Stimulated activated CD4-positive, alpha-beta T cell treated with anti-CD3 and anti-CD28 coated beads, Interleukin-15, amount 100 ng/mL, for 1 hour (primary cell): ENCODE measurements at places on chromosomes 3 and 15.

GRCh38 chr3:14772533-14773138 lies 46.1 kb upstream of the FGD5 start:
- no peak for DNase-seq

DNA sequence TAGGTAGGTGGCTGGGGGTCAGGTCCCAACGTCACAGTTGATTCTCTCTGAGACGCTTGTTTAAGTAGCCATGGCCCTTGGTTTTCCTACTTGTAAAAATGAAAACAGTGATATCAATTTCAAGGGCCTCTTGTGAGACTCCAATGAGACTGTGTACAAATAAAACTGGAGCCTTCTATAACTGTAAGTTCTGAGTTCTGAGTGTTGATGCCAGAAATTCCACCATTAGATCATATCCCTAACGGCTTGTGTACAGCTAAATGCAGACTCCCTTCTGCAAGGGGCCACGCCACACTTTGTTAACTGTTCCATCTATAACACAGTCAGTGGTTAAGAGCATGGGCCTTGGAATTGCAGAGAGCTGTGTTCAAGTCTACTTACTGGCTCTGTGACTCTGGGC lies 267.3 kb downstream of the TLE3 start:
- DNase-seq, result no peak

DNA sequence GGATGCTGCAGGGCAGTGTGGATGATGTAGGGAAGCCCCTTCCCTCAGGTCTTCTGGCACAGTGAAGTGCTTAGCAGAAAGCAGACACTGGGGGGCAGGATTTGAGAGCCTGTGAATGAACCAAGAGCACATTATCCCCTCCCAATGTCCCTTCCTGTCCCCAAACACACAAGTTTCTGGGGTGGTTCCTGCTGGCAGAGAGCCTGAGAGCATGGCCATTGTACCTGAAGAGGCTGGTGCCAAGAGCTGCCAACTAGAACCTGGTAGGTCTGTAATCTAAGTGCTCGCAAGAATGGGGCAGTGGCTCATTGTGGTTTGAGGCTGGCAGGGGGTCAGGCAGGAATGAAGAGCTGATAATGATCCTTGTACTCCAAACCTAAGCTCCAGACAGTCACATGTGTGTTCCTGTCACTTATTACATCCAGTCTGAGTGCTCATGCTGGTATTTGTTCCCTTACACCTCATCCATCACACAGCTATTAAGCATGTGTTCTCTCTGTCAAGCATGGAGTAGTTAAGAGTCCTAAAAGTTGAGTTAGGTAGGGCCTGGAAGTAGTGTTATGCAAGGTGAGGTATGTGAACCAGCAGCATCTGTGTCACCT lies 6.7 kb upstream of the CCR1 start:
- DNase-seq, result no peak

DNA sequence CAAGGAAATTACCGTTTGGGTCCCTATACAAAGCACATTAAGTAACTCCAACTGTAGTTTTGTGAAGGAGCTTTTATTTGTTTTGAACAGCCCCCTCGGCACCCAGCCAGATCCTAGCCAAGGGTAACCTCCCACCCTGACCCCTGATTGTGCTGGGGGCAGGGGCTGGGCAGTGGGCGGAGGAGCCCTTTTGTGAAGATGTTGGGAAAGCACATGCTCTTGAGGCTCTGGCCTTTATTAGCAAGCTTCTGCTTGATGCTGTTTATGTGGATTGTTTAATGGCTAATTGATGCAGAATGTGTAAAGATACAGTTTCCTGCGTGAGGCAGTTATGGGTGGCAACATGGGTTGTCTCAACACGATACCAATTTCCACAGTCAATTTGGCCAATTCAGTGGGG lies 136.5 kb downstream of the MAP2K5 start:
- DNase-seq, result no peak

DNA sequence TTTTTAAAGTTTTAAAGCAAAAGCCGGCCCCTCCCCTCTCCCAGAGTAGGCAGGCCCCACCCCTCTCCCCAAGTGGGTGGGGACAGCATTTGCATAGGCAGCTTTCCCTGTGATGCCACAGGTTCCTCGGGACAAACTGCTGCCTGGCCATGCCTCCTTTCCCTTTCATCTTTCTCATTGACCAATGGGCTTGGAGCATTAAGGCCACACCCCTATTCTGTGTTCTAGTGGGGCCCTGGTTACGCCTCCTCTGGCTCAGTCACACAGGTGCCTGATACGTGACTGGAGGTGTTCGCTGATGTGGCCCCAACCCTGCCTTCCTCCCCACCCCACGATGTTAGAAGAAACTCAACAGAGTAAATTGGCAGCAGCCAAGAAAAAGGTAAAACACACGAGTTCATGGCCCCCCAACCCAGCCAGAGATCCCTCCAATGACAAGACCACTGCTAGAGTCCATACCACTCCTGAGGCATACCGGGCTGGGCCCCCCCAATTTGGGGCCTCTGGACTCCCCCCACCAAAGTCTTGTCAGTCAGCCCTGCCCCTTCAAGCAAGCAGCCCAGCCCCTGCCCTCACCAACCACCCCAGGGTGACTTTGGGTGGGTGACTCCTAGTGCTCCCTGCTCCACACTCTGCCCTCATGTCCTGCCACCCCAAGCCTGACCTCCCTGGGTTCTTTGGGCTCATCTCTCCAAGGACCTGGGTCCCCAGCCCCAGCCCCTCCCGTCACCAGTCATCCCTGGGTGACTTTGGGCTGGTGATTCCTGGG lies 62.8 kb upstream of the CSPG4 start:
- no peak for DNase-seq
